ENCODE measurements at places on chromosomes 16 and 17.

- DNase-seq = no peak
Measured at GRCh38 chr17:68577497-68577821, 23.7 kb downstream of the FAM20A start.

DNA sequence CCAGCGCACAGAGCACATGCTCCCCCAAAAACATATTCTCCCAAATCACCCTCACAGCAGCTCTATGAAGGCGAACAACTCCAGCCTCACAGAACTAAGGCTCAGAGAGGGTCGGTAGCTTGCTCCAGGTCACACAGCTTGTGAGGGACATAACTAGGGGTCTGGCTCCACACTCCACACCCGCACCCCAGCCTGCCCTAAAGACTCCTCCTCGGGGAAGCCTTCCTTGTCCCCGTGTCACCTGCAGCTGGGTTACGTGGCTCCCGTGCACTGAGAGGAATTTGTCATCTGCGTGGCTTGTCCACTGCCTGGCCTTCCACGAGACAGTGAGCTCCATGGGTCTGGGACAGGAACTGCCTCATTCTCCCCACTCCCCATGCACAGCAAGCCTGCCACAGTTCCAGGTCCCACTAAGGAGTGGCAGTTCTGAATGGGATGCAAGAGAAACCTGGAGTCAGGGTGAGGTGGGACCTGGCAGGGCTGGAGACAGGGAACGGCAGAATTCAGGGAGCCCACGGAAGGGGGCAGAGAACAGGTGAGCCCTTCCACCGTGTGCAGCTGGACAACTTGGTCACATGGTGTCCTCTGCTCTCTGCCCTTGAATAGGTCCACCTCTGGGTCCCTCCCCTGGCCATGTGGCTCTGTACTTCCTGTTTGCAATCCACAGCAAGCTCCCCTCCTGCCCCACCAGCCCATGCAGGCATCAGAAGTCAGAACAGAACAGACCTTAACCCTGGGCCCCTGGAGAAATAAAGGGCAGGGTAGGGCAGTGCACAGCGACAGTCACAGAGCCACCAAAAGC lies 27.4 kb downstream of the TNFRSF13B start:
- no peak for DNase-seq

DNA sequence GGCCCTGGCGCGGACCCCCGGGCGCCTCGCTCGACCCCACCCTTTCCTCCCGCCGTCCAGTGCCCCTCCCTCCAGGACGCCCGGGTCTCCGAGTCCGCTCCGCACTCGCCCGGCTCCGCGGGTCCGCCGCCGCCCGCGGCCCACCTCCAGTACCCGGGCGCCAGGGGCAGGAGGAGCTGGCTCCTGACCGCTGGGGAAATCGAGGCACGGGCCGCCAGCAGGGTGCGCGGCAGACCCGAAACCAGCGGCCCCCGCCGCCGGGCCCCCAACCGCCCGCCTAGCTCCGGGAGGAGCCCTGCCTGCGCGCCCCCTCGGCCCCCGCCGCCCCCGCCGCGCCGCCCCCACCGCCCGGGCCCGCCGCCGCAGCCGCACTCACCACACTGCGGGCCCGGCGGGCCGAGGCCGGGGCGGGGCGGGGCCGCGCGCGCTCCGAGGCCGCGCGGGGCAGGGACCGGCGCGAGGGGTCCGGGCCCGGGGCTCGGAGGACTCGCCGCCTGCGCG lies 333 bp downstream of the MAFG start:
- DNase-seq = no peak

DNA sequence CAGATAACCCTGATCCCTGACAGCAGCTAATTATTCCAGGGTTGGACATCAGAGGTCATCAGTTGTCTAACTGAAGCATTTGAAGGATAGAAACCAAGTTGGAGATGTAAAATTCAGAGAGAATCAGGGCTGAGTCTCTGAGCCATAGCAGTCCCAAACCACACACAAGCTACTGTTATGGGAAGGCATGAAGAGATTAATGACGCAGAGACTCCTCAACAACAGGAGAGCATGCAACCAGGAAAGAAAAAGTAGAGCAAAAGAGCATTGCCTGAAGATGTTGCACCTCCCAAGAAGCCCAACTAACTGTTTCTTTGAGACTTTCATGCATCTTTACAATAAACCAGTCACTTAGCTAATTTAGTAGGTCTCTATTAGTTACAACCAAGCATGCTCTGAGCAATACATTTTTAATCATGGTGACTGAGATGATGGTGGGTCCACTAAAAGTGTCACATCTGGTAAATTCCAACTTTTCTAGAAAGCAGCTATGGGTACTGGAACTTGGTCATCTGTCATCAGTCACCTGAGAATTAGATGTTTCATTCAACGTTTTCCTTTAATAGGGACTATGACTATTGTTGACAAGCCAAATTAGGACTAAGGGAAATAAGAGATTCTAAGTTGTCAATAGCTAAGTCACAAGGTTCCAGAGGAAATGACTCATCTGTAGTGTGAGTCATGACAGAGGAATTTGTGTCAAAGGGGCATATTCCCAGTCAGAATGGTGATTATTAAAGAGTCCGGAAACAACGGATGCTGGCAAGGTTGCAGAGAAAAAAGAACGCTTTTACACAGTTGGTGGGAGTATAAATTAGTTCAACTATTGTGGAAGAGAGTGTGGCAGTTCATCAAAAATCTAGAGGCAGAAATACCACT lies 239.8 kb downstream of the CHD9NB start:
- no peak for DNase-seq

- no peak for DNase-seq
Measured at GRCh38 chr17:81652906-81653771, 3.2 kb downstream of the PDE6G start.

GRCh38 chr16:82855471-82855870 lies 228.7 kb downstream of the CDH13 start:
- DNase-seq = no peak

DNA sequence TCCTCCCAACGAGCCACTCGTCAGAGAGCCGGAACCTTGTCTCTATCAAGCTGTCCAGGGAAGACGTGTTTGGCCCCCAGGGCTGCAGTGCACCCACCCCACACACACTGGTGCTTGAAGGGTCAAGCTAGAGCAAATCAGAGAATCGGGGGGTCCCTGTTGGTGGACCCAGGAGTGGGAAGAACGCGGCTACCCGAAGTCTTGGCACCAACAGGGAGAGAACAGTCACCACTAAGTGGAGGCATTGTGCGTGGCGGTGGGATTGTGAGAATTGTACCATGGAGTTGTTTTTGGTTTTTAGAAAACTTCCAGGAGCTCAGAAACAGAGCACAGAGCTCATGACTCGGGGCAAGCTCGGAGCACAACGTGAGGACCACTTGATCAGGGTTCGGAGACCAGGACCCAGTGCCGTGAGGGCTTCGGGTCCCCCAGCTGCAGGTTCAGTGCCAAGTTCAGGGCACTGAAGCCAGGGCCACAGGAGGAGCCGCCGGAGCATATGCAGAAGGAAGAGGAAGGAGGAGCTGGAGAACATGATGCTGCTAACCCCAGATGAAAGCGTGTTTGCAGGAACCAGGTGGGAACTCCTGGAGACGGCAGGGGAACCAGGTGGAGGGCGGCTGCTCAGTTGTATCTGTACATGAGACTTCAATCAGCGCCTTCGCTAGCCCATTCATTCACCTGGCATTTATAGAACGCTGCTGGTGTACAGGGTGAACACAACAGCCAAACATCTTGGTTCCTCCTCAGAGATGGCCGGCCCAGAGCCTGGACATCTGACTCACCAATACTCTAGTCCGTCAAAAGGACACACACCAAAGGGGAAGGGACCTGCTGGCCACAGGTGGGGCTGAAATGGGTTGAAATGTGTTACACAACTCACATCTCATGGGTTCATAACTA lies 42.8 kb downstream of the METRNL start:
- no peak for DNase-seq

DNA sequence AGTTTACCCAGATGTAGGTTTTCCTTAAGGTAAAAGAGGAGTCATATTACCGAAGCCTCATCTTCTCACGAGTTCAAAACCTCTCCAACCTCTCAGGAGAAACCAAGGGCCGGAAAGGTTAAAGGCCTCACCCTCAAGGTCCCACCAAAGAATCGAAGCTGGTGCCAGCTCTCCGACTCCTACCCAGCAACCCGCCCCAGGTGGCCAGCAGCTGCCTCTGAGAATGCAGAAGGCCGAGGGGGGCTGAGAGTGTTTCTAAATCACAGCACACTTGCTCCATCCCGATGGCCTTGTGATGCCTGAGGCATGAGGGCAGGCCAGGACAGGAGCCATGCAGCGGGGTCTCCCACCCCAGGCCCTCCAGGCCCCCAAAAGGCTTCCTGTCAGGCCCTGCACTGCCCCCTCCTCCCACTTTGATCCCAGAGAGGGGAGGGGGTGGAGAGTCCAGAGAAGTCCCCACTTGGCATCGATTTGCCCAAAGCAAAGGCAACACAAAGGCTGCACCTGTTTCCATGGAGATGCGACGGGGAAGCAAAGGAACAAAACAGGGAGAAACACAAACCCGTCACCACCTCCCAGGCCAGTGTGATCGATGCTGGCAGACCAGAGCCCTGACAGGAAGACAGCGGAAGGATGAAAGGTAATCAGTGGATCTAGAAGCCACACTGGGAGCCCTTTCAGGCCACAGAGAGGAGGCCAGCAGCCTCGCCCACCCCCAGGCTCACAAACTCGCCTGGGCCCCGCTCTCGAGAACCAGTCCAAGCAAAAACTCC lies 39.0 kb downstream of the CUEDC1 start:
- DNase-seq = no peak

DNA sequence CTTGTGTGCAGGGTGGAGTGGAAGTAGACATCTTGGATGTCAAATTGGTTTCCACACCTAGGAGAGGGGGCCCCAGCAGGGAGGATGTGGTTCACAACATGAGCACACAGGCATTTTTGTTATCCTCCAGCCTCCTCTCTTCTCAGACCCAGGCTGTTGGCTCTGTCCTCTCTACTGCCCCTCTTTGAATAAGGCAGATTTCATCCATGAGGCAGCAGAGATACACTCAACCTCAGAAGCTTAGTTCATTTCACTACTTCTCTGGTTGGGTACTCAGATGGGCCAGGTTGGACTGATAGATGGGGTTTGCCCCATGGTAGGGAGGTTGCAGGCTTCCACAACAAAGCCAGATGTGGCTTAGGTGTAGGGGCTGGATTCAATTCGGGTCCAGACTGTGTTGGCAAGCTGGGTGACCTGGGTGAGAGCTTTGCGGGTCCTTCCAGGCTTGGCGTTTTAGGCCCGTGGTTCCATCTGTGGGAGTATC lies 22.2 kb upstream of the NFATC3 start:
- no peak for DNase-seq

DNA sequence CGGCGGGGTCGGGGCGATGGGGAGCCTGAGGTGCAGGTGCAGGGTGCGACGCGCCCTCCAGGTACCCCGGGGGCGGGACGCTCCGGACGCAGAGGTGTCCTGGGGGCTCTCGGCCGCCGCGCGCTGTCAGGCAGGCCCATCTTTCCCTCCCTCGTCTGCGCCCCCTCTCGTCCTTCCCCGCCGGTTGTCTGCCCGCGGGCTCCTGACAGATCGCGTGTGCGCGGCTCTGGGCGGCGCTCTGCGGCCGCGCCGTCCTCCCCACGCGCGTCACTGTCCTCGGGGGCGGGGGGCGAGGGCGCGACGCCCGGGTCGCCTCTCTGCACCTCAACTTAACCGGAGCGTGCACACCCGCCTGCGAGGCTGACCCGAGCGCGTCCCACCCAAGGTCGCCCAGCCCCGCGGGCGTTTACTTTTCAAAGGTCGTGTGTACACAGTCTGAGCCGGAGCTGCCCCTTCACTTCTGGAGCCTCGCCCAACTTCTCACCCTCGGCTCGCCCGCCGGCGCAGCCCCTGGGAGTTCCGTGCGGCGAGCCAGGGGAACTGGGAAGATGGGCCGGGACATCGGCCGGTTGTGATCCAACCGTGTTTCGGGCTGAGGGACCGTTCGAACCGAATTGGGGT lies 512 bp downstream of the AKAP1 start:
- no peak for DNase-seq

GRCh38 chr16:72429671-72430081 lies 257.7 kb upstream of the PMFBP1 start:
- no peak for DNase-seq

DNA sequence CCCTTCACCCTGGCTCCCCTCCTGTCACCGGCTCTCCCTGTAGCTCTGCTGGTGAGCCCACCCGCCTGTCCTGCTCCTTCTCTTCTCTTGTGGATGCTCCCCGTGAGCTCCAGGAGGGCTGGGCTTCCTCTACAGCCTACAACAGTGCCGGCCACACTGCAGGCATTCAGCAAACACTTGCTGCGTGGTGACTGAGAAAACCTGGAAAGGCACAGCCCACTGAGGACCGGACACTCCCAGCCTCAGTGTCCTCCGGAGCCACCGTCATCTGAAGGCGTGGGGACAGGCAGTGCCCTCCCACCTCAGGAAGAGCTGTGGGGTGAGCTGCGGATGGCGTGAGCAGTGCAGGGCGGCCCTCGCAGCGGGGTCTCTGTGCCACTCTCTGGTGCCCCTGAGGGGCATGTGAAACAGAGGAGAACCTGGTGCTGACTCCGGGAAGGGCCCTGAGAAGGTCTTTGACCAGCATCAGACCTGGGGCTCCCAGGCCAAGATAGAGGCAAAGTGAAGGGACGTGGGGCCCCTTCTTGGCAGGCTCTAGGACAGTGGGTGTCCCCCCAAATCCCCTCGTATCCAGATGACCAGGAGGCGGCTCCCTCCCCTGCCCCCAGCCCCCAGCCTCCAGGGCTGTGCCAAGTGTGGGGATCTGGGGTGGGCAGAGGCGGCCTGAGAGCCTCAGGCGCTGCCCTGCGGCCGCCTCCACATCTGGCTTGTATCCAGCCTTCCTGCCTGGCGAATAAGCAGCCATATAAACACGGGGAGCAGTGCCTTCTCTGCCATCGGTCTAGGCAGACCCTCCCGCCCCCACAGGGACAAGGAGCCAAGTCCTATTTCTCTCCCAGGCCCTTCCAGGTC lies 44.0 kb upstream of the PABPN1L start:
- DNase-seq = no peak

- no peak for DNase-seq
Measured at GRCh38 chr17:78394209-78394608, 15.8 kb downstream of the PGS1 start.

- DNase-seq = no peak
Measured at GRCh38 chr17:74404218-74404617, 27.7 kb upstream of the GPRC5C start.

- DNase-seq = no peak
Measured at GRCh38 chr17:33028778-33029177, 37.1 kb downstream of the SPACA3 start.

GRCh38 chr17:43359469-43360110 lies 39.2 kb upstream of the ARL4D start:
- DNase-seq = no peak

DNA sequence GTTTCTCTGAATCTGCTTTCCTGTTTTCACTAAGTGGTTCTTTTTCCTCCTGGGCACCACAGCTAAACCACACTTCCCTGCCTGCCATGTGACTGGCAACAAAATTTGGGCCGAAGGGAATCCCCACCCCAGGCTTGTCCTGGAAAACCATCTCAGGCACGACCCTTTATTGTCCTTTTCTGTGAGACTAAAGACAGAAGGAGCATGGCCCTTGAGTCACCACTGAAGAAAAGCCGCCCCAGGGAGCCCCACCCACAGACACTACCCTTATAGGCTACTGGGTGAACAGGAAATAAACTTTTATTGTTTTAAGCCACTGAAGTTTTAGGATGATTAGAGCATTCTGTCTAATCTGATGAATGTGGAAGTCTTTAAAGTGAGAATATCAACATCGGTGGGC lies 88.6 kb upstream of the BRD7 start:
- no peak for DNase-seq
